HAP-1 (cell line): ENCODE measurements at places on chromosomes 13 and 19.
A peak's percentile ranks its signal among the peaks of the same experiment; 100 is the strongest.

DNA sequence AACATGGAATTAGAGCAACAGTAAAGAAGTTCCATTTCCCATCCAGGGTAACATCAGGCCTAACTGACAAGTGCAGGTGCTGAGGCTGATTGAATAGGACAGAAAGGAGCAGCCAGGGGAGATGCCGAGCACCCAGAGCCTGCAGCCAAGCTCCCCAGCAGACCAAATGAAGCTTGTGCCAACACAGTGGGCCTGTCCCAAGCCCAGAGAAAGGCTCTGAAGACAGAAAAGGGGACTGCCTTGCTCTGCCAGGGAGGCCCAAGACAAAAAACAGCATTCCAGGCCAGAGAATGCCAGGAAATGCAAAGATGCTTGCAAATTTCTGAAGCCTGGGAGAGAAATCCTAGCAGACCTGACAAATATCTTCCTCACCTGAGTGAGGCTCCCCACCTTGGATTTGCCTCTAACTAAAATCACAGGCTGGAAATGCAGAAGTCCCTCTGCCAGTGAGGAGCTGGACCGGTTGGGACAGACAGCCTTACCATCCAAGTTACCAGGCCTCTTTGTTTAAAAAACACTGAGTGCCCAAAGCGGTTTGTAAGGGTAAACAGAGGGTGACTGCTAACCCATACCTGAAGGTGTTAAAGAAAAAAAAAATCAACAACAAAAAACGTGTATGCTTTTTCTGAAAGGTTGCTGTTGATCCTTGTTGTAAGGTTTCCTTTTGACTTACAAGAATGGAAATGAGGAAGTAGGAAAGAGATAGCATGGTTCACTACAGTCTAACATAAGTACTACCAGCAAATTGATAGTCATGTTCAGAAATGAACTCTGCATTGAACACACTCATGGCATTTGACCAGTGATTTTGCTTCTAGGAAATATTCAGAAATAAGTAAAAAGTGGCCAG, 11.8 kb upstream of the HMGB1 start:
- DNase-seq = no peak

- no peak for DNase-seq
Measured at GRCh38 chr19:56176881-56177280, 1.1 kb downstream of the GALP start.

GRCh38 chr13:77528834-77529500, 6.5 kb upstream of the SCEL start:
- DNase-seq = no peak

- no peak for DNase-seq
Measured at GRCh38 chr13:23671897-23672296, 101.7 kb downstream of the TNFRSF19 start.

DNA sequence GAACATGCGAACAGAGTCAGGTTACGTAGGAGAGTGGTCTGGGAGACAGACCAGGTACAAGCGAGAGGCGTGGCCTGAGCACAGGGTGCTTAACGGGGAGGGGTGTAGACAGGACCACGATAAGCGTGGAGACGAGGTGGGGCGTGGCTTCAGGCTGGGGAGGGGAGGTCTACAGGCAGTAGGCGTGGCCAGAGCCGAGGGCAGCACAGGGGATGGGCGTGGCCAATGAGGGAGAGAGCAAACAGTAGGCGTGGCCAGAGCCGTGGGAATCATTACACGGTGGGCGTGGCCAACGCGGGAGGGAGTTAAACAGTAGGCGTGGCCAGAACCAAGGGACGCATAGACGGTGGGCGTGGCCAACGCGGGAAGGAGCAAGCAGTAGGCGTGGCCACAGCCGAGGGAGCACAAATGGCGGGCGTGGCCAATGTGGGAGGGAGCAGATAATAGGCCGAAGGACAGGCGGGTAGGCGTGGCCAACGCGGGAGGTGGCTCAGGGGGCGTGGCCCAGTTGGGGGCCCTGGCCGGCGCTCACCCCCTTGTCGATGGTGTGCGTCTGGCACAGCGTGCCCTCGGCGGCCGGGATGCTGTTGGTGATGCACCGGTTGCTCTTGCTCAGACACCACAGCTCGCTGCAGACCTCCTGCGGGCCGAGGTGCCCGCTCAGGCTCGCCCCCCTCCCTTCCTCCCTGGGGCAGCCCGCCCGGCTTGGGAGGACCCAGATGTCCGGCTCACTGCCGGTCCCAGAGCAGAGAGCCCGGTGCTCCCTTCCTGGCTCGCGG, 15.2 kb upstream of the MYO1F start:
- peak; percentile 82 for DNase-seq

- DNase-seq = no peak
Measured at GRCh38 chr13:38697628-38698333, 10.9 kb downstream of the FREM2 start.

GRCh38 chr13:24074678-24075077, 85.8 kb upstream of the SPATA13 start:
- no peak for DNase-seq
